ENCODE measurements at places on chromosomes 12 and 14.

DNA sequence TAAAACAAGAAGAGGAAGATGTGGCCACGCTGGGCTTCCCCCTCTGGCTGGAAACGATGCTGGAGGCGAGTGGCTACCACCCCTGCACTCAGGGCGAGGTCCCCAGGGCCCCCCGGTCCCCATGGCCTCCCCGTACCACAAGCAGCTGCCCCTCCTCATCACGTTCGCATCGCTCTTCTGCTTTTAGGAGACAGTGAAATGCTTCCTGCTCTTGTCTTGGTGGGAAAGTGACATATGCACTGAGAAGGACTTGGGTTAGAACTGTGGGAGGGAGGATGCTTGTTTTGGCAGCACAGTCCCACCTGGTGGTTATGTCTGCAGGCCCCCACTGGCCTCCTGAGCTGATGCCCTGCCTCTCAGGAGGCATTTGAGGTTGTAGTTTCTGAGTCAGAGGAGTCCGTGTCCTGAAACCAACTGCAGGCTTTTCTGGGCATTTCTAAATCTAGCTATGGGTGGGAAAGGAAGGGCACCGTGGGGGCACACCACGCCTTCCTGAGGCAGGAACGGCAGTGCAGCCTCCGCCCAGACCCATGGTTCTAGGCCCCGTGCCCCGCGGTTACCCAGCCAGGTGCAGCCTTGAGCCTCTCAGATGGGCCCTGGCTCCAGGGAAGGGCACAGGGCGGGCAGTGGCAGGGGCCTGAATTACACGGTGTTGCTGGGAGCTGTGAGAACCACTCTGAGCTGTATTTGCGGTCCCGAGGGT lies 139.3 kb downstream of the ADGRD1 start:
- no peak for DNase-seq

GRCh38 chr14:101791919-101792572 lies 30.5 kb downstream of the PPP2R5C start:
- DNase-seq, result no peak

DNA sequence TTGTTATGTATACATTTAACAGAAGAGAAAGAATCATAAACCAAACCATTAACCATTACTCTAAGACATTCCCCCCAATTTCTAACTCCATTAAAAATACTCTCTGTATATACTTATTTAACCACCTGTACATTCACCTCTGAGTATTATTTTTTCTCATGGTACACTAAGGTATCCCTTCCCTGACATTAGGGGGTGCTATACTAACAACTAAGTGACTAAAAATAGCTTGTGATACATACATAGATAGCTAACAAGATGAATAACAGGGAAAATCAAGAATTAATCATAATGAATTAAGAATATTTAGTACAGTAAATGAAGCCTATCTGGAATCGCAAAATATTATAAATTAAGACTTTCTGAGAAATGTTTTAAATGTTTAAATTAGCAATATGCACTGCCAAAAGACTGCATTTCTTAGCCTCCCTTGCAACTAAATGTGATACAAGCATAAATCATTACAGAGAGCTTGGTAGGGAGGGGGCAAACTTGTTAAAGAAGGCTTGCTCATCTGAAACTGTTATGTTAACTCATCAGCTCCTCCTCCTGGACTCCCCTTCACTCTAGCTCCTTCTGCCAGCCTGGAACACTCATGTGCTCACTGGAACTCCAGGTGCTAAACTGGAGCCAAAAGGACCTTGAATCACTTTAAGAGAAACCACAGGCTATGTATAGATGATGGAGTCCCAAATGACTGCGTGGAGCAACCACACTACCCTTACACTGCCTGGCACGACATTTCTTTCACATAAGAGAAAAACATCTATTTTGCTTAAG lies 14.9 kb downstream of the C2CD5 start:
- no peak for DNase-seq

- no peak for DNase-seq
Measured at GRCh38 chr14:89618330-89618708, 201.3 kb upstream of the FOXN3 start.

DNA sequence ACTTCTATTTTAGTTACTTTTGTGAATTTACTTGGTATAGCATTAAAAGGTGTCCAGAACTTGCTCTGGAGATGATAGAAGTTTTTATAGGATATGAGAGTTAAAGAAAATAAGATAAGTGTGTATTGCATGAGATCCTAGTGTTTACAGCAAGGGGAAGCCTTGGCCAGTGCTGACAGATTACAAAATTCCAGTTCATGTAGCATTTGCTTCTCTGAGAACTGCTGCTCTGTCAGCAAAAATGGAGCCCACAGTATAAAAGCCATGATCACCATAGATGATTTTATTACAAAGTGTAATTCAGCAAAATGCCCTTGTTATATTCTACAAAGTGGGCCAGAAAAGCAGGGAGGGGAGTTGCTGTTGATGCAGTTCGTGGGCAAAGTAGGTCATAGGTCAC lies 40.0 kb upstream of the ATF1 start:
- DNase-seq, result no peak

- no peak for DNase-seq
Measured at GRCh38 chr12:45547132-45547531, 182.4 kb upstream of the ARID2 start.

DNA sequence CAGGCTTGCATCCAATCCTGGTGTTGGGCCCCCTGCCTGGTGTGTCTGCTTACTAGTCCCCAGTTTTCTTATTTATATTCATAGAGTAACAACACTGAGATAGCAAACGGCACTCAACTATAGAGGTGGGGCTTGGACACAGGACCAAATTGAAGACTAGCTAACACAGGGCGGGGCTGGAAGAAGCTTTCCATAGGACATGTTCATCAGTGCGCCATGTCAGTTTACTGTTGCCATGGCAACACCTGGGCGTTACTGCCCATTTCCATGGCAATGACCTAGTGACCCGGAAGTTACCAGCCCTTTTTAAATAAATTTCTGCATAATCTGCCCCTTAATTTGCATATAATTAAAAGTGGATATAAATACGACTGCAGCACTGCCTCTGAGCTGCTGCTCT lies 275.5 kb upstream of the TMEM132C start:
- DNase-seq, result no peak

DNA sequence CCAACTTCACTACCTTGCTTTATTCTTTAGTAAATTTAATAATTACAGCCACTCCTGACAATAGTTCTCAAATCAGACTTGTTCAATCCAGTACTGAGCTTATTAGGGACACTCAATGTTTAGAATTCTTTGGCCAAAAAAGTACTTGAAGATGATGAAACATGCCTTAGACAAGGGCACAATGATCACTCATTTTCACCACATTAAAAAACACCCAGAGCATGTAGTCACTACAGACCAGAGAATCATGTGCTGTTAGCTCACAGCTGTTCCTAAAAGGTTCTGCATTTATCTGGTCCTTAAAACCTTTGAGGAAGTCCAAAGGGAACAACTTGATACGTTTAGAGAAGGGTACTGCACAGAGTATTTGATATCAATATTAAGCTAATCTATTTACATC lies 98.7 kb downstream of the INSM2 start:
- no peak for DNase-seq

DNA sequence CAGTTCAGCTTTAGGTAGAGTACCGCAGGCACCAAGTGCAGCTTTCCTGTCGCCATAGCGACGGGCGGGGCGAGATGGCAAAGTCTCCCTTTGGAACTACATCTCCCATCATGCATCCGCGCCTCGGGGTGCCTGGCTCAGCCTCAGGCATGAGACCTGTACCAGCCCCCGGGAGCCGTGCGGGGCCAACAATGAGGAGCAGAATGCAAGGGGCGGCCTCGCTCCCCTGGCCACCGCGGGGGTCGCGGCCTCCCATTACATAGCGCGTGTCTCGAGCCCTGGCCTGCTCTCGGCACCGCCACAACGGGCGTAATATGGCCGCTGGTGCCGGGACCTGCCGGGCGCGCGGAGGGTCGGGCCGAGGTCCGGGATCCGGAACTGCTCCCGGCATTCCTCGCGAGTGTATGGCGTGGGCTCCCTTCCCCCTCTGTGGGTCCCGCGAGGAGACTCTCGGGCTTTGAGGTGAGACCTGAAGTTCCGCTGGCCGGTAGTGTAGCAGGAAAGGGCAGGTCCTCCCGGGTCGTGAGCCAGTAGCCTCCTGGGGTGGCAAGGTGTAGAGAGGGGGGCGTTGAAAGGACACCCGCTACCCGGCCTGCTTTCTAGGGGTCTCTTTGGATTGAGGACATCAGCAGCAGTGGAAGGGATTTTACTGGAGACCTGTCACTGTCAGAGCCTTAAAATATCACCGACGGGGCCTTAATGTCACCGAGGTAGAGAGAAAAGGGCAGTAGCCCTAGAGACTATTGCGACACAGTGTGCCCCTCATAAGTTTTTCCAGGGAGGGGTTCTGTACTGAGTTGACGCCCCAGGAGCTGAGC lies at the start of gene THTPA:
Gene THTPA (plus strand): TSS at position 390 of the 818 bp plus-strand sequence. CDS start 487 bp downstream, outside the sequence.
- DNase-seq, result peak; percentile 81

GRCh38 chr12:86774841-86775388 lies 518.7 kb upstream of the MGAT4C start:
- DNase-seq, result no peak

DNA sequence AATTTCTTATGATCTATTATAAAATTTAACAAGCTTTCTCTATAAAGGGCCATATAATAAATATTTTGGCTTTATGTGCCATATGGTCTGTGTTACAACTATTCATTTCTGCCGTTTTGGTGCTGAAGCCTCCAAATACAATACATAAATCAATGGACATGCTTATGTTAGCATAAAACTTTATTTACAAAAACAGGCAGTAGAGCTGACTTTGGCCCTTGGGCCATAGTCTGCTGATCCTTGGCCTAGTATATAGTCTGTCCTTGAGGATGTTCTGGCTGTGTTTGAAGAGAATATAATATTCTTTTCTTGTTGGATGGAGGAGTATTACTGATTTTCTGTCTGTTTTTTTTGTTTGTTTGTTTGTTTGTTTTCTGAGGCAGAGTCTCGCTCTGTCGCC lies 81.6 kb downstream of the SPATS2 start:
- DNase-seq, result no peak

- no peak for DNase-seq
Measured at GRCh38 chr12:79023261-79023660, 158.7 kb downstream of the SYT1 start.

- DNase-seq, result peak; percentile 63
Measured at GRCh38 chr12:6829536-6830220, 1.5 kb downstream of the P3H3 start.

DNA sequence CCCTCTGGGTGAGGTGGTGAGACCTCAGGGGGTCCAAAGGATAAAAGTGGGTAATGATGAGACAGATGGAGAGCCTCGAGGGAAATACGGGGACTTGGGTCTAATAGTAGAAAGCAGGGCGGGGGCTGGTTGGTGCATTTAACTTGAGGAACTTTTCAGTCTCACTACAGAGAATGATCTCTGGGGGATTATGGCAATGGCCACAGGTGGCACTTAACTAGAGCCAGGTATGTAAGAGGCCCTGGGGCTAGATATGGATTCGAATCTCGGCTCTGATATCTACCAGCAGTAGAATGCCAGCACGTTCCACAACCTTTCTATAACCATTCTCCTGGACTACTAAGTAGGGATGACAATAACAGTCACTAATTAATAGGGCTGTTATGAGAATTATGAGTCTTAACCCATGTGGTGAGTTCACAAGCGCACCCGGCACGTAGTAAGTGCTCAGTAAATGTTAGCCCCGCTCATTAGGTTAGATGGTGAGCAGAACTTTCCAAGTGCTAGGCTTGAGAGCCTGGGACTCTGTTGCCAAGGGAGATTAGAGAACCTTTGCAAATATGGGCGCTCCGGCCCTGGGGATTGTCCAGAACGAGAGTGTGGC lies 888 bp upstream of the PLXNC1 start:
- DNase-seq, result no peak

All from HCT116 (cell line).